ENCODE measurements at places on chromosomes 12 and 14.

- no peak for DNase-seq
Observed at GRCh38 chr14:33643426-33644181, 307.3 kb downstream of the EGLN3 start.

DNA sequence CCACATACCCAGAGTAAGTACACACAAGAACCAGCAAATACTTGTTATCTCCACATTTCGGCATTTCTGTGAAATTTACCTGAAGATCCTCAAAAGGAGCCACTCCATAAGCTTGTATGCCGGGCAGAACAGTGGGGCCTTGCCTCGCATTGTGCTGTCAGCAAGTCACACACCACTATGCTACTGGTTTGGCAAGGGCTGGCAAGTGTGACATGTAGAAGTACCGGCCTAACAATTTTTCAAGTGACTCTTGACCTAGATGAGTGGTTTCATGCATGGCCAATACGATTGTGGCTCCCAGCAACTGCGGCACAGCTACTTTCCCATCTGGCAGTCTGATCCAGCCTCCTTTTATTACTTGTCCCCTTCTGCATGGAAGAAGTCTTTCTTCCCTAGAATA, 69.8 kb downstream of the GAS2L3 start:
- DNase-seq: no peak

- no peak for DNase-seq
Observed at GRCh38 chr12:55692631-55693322, 14.9 kb downstream of the ITGA7 start.

DNA sequence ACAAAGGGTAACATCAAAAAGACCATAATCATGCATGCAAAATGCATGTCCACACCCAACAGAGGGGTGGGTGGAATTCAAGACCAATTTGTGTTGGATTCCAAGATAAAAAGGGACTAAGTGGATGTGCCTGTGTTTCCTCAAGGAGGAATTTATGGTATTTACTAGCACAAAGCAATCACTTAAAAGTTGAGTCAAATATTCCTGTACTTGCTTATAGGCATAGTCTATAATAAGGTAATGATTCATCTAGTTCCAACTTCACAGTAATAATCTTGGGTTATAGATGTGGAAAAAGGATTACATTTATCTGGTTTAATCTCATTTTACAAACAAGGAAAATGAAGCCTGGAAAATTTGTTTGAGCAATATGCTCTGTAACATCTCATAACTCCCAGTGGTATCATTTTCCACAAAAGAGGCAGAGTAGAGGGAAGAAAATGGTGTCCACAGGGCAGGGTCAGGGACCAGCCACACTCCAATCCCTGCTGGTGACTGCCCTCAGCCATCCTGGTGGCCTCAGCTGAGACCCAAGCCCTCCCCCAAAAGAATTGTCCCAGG, 80.8 kb upstream of the REP15 start:
- no peak for DNase-seq

DNA sequence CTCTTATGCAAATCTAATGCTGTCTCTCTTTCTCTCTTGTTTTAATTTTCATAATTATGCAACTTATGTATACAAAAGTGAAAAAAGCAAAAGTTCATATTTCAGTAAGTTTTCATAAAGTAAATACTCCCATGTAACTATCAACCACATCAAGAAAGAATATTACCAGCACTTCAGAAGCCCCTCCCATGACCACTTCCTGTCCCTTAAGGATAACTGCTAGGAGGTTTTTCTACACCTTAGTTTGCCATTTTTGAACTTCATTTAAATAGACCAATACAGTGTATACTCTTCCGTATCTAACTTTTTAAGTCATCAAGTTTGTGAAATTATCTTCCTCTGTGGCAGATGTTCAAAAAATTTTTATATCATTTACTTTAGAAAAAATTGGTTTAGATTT, 547 bp upstream of the OR4K15 start:
- no peak for DNase-seq
